NCI-H2171 (cell line): ENCODE measurements at places on chromosomes 7 and 10.

DNA sequence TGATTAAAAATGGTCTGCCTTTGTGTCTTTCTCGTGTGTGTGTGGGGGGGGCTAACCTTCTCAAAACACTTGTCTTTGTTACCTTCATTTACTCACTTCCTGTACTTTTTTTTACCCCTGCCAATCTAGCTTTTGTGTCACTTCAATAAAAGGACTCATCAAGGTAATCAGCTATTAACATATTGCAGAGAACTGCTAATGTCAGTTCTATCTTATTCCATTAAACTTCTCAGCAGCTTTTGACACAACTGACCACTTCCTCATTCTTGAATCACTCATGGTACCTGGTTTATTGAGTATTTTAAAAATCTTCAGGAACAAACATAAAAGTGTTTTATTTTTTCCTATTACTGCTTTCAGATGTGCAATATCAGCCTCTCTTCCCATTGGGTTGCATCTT is 59.8 kb downstream of the SLC25A40 start:
- DNase-seq = no peak

GRCh38 chr10:15072358-15072757 is 16.2 kb downstream of the ACBD7 start:
- no peak for DNase-seq

DNA sequence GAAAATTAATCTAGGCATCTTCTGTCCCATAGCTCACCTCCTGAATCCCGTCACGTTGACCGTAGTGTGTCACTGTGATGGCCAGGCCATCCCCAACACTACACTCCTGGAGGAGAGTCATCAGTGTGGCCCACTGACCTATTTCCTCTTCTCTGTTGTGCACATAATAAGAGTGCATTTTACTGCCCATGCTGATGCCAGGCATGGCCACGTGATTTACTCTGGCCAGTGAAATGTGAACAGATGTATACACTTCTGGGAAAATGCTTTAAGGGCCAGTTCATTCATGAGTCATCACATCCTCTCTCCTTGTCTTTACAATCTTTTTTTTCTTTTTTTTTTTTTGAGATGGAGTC is 101.9 kb upstream of the PIP4K2A start:
- no peak for DNase-seq

- peak; percentile 68 for DNase-seq
Observed at GRCh38 chr7:125927556-125927955, 997.9 kb upstream of the POT1 start.

DNA sequence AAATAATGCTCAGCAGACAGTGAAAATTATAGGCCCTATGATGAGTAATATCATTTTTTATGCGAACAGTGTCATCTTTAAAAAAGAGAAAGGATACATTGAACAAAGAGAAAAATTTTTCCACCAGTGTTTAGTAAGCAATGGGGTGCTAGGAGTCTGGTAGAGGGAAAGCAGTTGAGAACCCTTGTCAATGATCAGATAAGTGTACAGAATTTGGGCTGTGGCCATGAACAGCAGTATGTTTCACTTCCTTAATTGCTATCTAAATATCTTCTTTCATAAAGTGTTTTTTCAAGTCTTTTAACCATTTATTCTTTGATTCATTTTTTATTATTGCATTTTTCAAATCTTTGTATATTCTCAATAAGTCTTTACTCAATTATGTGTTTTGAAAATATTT is 750.7 kb upstream of the KCND2 start:
- DNase-seq = no peak

- DNase-seq = no peak
Observed at GRCh38 chr7:131112431-131112830, 215.2 kb upstream of the MKLN1 start.

DNA sequence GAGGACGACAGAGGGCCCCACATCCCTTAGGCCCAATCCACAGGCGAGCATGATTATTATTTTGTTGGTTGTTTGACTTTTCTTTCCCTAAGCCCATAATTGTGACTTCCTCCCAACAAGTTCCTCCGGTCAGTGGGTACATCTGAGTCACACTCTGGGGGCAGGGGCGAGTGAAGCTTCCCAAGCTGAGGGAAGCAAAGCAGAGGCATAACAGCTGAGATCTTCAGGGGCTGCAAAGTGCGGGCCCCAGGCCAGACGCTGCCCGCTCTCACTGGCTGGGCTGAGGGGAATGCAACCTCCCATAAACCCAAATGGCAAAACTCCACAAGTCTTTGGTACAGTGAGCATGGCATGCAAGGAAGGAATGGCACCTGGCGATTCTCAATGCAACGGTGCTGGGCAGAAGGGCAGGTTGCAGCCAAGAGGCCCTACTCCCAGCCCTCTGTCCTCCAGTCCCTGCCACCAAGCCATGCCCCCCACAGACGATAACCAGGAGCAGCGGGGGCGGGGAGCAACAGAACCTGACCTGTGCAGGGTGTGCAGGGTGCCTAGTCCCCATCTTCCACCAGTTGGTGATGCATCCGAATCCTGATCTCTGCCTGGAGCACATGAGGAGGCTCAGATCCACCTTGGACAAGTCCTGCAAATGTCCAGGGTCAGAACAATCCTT is 25.3 kb downstream of the TNS3 start:
- DNase-seq = no peak

GRCh38 chr7:149154056-149154455 is 6.8 kb downstream of the ZNF398 start:
- DNase-seq = no peak

- no peak for DNase-seq
Observed at GRCh38 chr7:74324531-74325209, 35.5 kb downstream of the CLIP2 start.
